ENCODE measurements at places on chromosomes 2 and 18.
A peak's percentile ranks its signal among the peaks of the same experiment; 100 is the strongest.

GRCh38 chr2:204341887-204342276 is 203.4 kb upstream of the PARD3B start:
- no peak for DNase-seq

GRCh38 chr2:1026141-1026540 is 75.5 kb downstream of the SNTG2 start:
- DNase-seq: no peak

DNA sequence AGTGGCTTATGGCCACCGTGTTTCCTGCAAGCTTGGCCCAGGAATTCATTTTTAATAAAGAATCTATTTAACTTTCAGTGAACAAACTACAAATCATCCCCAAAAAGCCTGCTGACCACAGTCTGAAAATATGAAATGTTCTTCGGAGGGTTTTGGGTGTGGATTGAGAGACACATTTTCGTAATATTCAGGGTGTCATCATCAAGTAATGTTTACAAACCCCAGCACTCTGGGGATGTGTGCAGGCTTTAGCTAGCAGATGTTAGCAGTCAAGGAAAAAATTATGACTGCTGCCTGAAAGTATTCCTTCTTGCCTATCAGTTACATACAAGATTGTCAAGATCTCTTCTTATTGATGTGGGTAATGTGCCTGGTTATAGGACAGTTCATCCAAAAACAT is 143.9 kb upstream of the FN1 start:
- DNase-seq: peak; percentile 38

DNA sequence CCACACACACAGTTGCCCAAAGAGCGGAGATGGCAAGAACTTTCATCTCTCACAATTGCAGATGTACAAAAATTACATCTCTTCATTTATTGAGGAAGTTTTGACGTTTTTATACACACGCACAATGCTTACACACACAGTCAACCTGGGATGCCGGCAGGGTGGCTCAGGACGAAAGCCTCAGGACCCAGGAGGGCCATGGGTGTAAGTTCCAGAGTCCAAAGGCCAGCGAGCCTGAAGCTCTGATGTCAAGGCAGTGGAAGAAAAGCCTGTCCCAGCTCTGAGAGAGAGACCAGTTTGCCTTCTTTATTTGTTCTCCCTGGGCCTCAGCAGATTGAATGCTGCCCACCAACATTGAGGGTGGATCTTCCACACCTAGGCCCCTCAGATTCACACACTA is 10.1 kb downstream of the AMER3 start:
- no peak for DNase-seq

DNA sequence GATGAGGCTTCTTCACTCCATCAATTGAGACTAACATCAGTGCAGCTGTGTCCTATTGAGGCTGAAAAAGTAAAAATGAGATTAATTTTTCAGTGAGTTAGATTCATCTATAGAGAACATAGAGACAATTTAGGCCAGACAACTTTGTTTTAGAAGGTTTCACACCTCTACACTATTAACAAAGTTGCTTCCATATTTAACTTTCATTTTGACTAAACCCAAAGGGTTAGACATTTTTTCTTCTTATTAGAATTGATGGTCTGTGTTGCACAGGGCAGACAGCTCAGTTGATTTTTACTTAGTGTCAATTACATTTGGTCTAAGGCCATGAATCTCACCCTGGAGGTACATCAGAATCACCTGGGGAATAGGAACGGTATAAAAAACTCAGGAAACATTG is 130.2 kb upstream of the NXPH2 start:
- no peak for DNase-seq

- DNase-seq: no peak
Observed at GRCh38 chr2:188523919-188524318, 232.2 kb downstream of the GULP1 start.

DNA sequence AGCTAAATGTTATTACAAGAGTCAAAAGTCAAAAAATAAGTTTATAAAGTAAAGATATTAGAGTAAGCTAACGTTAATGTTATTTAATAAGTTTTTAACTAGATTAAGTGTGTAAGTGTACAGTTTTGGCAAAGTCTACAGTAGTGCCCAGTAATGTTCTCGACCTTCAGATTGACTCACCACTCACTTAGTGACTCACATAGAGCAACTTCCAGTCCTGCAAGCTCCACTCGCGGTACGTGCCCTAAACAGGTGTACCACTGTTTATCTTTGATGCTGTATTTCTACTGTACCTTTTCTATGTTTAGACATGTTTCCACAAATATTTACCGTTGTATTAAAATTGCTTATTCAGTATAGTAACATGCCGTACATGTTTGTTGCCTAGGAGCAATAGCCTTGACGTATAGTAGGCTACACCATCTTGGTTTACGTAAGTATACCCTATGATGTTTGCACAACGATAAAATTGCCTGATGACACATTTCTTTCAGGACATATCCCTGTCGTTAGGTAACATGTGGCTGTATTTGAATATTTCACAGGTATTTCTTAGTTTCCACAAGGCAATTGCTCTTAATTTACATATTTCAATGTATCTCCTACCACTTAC is 1641.9 kb upstream of the PIK3C3 start:
- DNase-seq: no peak

GRCh38 chr2:33512112-33512511 is 35.7 kb downstream of the RASGRP3 start:
- DNase-seq: no peak

DNA sequence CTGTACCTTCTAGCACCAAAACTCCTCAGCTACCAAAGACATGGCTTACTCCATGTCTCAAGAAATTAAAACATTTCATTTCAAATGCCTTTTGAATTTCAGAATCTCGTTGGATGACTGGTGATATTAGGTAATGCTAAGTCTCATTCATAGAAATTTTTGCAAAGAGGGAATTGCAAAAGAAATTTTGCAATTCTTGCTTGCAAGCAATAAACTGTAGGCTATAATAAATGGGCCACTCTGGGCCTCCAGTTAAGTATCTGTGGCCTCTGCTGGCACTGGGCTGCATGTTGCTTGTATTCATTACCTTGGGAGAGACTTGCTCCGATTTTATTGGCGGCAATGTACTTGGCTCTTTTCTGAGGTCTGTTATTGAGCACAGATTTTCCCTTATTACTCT is 2.8 kb upstream of the LCLAT1 start:
- DNase-seq: no peak

GRCh38 chr2:65749545-65749944 is 317.1 kb upstream of the SPRED2 start:
- DNase-seq: no peak

- DNase-seq: no peak
Observed at GRCh38 chr2:176852667-176853066, 359.9 kb upstream of the HNRNPA3 start.
